Midbrain (tissue), 1 donor: ENCODE measurements at places on chromosomes 5 and 9.

DNA sequence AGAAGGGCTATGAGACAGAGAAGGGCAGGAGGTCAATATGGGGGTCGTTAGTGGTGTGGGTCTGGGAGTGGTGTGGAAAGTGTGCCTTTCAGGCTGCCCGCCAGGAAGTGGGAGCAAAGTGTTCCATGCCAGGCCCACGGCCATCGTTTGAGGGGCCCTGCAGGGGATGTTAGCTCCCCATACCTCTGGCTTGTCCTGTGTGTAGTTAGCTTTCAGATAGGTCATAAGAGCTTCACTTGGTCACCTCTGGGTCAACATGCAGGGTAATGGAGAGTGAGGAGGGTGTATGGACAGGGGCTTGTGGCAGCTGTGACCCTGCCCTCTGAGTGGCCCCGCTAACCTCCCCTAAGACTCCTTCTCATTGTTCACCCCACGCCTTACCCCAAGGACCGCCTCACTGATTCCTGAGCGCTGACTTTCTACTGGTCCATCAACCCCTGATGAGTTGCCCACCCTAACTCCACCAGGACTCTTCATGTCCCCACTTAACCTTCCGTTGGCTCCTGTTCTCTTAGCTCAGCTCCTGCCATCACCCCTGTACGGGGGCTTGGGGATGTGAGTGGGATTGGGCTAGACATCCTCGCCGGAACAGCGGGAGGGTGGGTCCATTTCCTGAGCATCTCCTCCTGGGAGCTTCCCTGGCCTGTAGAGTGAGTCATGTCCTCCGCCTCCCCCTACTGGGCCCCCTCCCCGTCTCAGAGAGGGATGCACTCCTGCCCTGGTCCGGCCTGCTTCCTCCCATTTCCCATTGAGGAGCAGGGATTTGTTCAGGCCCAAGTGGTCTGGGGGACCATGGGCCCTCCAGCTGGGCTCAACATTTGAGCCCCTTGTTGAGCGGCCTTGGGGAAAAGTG is 125.7 kb downstream of the FGF18 start:
- no peak for DNase-seq

- no peak for DNase-seq
These were observed 63.2 kb upstream of the COL15A1 start for GRCh38 chr9:98880311-98881015.

- no peak for DNase-seq
These were observed 194.0 kb upstream of the IRX1 start for GRCh38 chr5:3401635-3402034.

DNA sequence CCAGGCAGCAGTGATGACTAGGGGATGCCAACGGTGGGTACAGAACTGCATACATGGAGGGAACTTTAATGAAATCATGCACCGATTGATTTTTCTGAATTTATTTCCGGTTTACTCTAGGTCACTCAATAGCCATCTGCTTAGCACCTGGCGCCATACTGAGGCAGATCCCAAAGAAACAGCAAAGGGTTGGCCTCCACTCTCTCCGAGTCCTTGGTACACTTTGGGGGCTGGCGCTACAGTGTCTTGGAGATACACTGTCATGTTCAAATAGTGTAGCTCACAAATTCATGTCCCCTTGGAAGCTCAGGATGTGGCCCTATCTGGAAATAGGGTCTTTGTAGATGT is 116.3 kb downstream of the BOD1 start:
- DNase-seq, result no peak

DNA sequence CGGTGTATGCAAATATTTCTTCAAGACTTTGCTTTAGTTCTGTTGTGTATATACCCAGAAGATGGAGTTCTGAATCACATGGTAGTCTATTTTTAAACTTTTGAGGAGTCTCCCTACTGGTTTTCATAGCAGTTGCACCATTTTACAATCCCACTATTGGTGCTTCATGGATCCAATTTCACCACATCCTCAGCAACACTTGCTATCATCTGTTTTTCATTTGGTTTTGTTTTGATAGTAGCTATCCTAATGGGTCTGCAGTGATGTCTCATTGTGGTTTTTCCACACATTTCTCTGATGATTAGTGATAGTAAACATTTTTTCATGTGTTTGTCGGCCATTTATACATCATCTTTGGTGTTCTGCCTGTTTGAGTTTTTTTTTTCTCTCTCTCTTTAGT is 1339.3 kb downstream of the EFNA5 start:
- no peak for DNase-seq

GRCh38 chr5:146967646-146968045 is 89.1 kb upstream of the PPP2R2B start:
- peak; percentile 9 for DNase-seq

GRCh38 chr9:114112778-114113584 is 13.9 kb upstream of the KIF12 start:
- DNase-seq, result no peak

DNA sequence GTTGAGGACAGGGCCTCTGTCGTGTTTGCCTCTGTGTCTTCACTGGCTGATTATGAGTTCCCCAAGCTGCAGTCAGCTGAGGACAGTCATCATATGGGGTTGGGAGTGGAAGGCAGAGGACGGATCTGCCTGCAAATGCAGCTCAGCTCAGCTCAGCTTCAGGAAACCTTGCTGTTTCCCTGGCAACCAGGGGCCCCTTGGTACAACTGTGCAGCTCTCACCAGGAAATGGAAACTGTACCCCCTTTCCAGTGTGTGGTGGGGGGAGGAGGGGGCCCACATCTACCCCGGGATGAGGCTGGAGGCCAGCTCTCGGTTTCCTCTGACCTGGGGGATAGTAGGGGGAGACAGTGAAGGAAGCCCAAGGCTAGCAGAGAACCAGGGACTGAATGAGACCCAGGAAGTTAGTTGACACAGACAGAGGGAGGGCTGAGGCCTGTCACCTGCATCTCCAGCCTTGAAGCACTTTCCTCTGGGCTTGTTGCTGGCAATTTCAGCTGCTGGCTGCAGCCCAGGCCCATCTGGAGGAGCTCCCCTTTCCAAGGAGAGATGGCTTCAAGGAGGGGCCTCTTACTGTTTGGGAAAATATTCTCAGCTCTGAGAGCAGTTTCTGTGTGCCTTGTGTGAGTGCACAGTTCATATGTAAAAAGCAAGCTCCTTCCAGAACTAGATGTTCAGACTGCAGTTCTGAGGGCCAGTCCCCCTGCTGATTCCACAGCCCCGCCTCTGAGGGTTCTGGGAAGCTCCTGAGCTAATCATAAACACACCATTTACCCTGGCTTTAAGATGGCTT is 6.9 kb downstream of the ANXA6 start:
- no peak for DNase-seq

DNA sequence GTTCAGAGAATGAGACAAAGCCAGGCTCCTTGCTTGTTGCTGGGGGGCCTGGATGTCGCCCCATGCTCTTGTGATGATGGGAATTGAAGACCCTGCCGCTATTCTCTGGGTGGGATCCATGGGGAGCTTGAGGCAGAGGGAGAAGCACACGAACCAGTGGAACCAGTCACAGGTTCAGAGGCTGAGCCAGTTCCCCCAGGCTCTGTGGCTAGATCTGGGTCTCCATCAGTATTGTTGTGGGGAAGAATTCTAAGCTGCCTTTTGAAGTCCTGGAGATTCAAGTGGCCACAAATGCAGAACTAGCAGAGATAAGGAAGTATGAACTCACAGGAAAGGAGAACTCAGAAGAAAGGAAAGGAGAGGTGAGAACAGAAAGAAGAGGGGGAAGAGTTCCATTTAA is 219.4 kb downstream of the MSX2 start:
- DNase-seq, result no peak

DNA sequence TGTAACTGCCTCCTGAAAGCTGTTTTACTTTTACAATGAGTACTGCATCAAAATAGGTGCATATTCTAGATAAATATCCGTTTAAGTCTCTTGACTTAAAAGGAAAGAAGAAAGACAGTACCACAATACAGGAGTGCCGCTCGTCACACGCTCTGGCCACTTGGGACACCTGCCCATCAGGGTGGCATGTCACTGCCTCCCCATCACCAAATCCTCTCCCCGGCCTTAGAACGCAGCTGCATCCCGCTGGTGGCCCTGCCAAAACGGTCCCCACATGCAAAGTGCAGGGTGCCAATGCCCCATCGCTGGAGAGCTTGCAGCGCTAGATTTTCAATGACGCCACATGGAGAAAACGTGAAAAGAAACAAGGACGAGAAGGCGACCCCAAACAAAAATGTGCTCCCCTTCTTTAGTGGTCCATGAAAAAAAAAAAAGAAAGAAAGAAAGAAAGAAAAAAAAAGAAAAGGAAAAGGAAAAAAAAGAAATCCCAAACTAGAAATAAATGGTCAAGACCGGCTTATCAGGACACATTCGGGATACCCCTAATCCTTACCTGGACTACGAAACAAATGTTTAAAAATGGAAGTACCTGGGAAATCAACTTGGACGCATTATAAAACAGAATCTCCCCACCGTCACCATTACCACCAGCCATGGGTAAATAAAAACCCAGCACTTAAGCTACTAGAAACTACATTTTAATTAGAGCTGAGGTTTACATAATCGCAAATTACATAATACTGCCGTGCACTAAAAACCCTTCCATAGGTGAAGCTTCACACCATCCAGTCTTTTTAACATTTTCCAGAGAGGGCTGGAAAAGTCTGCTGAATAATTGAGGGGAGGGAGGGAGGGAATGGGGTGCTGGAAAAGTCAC is 1.0 kb downstream of the ANKH start:
- peak; percentile 53 for DNase-seq

GRCh38 chr9:98445576-98445975 is 190.1 kb upstream of the TBC1D2 start:
- no peak for DNase-seq

- no peak for DNase-seq
These were observed 66.0 kb downstream of the WDR41 start for GRCh38 chr5:77425998-77426659.

DNA sequence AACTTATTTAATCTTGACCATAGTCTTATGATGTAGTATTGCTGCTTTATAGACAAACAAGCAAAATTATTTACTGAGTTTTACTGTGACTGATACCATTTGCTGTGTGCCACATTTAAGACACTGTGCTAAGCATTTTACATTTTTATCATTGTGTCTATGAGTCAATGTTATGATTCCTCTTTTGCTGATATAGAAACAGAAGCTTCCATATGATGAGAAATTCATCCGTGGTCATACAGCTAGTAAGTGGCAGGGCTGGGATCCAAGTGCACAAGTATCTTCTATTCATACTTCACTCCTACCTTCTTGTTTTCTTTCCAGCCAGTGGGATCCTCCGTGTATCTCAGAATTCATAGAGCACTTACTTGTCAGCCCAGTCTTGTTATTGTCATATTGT is 17.1 kb upstream of the IFNK start:
- DNase-seq, result no peak
